ENCODE measurements at places on chromosomes 7 and 10.

- peak; percentile 38 for DNase-seq
These were observed 735 bp downstream of the ZNF394 start for GRCh38 chr7:99499371-99499720.

GRCh38 chr7:111982133-111982532 is 224.1 kb downstream of the DOCK4 start:
- no peak for DNase-seq

- no peak for DNase-seq
These were observed 70.8 kb downstream of the FRMD4A start for GRCh38 chr10:14259696-14260566.

GRCh38 chr10:78504181-78504580 is 470.5 kb downstream of the RPS24 start:
- no peak for DNase-seq

DNA sequence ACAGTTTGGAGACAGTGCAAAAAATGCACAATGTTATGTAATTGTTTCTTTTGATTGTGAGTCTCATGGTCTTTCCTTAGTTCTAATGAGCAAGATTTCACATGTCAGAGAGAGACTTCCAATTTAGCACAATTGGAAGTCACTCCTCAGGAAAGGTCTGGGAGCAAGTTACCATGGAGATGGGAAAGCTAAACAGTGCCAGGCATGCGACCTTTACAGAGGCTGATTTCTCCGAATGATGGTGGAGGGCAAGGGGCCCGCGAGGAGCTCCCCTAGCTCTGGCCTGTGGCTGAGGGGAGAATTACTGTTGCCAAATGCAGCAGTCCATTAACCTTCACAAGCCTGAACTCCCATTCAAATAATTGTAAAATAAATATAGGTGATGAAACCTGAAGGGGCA is 59.3 kb downstream of the CDCA7L start:
- no peak for DNase-seq
